ENCODE measurements at places on chromosomes 4 and X. TPM values are rescaled to one million over a fixed set of nuclear protein-coding genes. Genes with fewer than 3 reads are reported as not detected.

Gene RPA4
- total RNA-seq, result 1.9 TPM

DNA sequence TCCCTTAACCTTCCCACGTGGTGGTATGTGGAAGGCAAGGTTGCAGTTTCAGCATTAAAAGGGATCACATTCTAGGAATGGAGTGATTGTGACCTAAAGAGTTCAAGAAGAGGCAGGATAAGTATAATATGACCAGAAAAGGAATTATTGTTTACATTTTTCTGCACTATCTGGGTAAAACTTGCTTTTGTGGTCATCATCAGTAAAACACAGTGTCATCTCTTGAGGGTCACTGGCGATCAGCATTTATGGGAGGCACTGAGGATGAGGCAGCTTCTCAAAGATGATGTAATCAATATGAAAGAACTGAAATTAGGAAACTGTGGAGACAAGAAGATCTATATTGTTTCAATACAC, 88.7 kb downstream of the CFAP299 start:
- no peaks in the 10 kb centered on the region for H3K36me3 ChIP-seq
- no peaks in the 10 kb centered on the region for H3K27me3 ChIP-seq
- H3K4me1 ChIP-seq, result no peaks in the 10 kb centered on the region
- H3K27ac ChIP-seq, result no peak overlapping the region
- no peak overlapping the region for H3K4me3 ChIP-seq
- no peak for DNase-seq

DNA sequence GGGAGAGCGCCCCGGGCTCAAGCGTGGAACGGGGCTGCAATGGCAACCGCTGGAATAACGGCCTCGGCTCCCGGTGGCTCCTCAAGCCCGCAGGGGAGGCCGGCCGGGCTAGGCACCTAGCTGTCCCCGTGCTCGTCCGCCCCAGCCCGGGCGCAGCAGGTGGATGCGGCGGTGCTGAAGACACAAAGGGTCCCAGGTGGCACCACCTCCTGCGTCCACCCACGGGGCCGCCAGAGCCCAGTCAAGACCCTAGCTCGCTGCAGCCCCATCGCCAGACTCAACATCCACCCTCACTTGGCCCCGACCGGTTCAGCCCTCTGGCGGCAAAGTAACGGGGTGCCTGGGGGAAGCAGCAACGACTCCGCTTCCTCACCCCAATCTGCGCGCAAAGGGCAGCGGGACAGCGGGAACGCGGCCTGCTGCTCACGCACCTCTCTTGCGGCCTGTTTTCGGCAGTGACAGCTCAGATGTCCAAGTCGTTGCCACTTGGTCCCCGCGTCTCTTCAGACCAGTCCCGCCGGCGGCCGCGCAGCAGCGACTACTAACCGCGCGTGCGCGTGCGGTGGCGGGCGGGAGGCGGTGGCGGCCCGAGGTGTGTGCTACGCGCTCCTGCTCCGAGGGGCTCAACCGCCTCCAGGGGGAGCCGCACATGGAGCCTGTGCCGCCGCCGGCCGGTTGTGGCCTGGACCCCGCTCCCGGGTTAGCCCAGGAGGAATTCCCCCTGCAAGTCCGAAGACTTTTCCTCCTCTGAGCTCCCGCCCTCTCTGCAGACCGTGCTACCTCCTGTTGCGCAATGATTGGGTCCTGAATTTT, at the start of gene CLGN:
Gene CLGN, minus strand, starts transcription at position 543 of the 813 bp plus-strand sequence. CDS start 14,570 bp downstream, outside the sequence.
- H3K27me3 ChIP-seq, result peaks cover 3% of the 10 kb centered on the region
- peaks cover 22% of the 10 kb centered on the region for H3K4me1 ChIP-seq
- H3K27ac ChIP-seq, result peak within 1 kb of the TSS; percentile 70
- peak; percentile 95 for DNase-seq

DNA sequence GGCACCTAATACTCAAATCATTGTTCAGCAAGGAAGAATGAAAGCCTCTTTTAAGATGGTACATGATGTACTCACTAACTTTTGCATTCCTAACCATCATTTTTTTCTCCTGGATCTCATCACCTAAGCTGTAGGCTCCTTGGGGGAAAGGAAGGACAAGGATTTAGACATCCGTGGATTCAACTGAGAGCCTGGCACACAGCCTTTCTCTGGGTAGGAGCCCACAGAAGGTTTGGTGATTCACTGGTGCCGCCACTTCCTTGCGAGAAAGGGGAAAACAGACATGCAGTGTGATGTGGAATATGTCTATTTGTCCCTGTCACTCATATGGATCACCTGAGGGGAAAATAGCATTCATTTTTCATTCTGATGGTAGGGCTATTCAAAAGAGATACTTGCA, 147.3 kb downstream of the PCDH7 start:
- peaks cover 6% of the 10 kb centered on the region for H3K4me1 ChIP-seq
- H3K36me3 ChIP-seq, result no peaks in the 10 kb centered on the region
- DNase-seq, result no peak
- no peak overlapping the region for H3K27ac ChIP-seq
- no peaks in the 10 kb centered on the region for H3K27me3 ChIP-seq
- H3K4me3 ChIP-seq, result no peak overlapping the region

GRCh38 chr4:74235135-74235534, 73.1 kb upstream of the EPGN start:
- no peaks in the 10 kb centered on the region for H3K4me1 ChIP-seq
- H3K27ac ChIP-seq, result no peak overlapping the region
- no peak overlapping the region for H3K4me3 ChIP-seq
- peaks cover 2% of the 10 kb centered on the region for H3K27me3 ChIP-seq

GRCh38 chr4:11072463-11072862, 356.2 kb downstream of the HS3ST1 start:
- no peak for DNase-seq
- no peaks in the 10 kb centered on the region for H3K27me3 ChIP-seq
- no peaks in the 10 kb centered on the region for H3K4me1 ChIP-seq
- H3K36me3 ChIP-seq, result no peaks in the 10 kb centered on the region

Gene IL2
- not detected for total RNA-seq

DNA sequence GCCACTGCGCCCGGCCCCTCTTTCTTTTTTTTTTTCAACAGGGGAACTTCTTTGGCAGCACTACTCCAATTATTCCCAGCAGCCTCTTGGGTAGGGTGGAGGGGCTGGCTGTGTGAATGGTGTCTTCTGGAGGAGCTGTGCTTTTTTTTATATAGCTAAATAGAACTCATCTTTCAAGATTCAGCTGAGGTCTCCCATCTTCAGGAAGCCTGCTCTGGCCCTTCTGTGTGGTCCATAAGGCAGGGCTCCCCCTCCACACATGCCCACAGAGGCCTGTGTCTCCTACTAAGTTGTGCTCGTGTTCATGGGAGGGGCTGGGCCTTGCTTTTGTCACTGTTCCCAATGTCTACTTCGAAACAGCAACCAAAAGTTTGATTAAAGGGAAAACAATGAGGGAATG, 116.8 kb downstream of the AFAP1 start:
- DNase-seq, result no peak
- no peak overlapping the region for H3K4me3 ChIP-seq
- H3K27me3 ChIP-seq, result peaks cover 4% of the 10 kb centered on the region
- H3K4me1 ChIP-seq, result peaks cover 18% of the 10 kb centered on the region
- no peak overlapping the region for H3K27ac ChIP-seq

DNA sequence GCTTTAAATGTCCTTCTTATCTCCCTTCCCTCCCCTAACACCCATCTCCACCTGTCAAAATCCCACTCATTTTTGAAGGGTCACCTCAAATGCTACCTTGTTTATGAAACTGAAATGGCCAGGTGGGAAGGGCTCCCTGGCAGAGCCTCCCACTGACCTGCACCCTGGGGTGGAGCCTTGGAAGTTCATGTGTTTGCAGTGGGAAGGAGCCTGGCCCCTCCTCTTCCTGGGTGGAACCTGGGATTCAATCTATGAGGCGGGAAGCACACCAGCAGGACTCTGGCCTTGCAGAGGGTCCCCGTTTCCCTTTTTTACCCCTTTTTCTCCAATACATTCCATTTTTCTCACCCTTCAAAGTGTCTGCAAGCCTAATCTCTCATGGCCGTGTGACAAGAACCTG, 197.4 kb downstream of the ENOX2 start:
- no peak overlapping the region for H3K27ac ChIP-seq
- H3K36me3 ChIP-seq, result no peaks in the 10 kb centered on the region
- H3K4me1 ChIP-seq, result peaks cover under 1% of the 10 kb centered on the region
- no peak for DNase-seq
- H3K4me3 ChIP-seq, result no peak overlapping the region

- no peak overlapping the region for H3K4me3 ChIP-seq
- H3K27me3 ChIP-seq, result no peaks in the 10 kb centered on the region
- no peaks in the 10 kb centered on the region for H3K36me3 ChIP-seq
- H3K27ac ChIP-seq, result no peak overlapping the region
- no peak for DNase-seq
Measured at GRCh38 chrX:43964936-43965335, 8.3 kb downstream of the NDP start.

Gene NLGN3
- 1.7 TPM for total RNA-seq

DNA sequence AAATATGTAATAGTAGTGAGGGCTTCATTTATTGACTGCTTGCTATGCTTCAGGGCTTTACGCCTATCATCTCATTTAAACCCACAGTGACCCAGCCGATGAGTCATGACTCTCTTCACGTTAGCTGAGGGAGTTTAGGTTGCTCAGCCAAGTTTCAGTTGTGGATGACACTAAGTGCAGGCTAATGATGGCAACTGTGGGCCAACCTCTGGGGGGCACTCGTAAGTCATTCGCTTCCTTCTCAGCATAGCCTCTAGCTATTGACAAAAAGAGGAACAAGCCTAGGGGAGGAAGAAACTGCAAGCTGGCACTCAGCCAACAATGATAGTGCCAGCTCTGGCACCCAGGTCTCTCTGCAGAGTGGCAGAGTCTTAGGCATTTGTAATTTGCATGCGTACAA, 325.0 kb downstream of the ARHGAP10 start:
- H3K36me3 ChIP-seq, result no peaks in the 10 kb centered on the region
- H3K27ac ChIP-seq, result no peak overlapping the region
- H3K4me3 ChIP-seq, result no peak overlapping the region
- no peak for DNase-seq

Measured in endothelial cell (in vitro differentiated cells).